Inflammatory macrophage treated with lipopolysaccharide for 4 hours (primary cell): ENCODE measurements at places on chromosomes 16 and 17.

- DNase-seq: no peak
Observed at GRCh38 chr16:14098081-14098480, 27.0 kb downstream of the MRTFB start.

DNA sequence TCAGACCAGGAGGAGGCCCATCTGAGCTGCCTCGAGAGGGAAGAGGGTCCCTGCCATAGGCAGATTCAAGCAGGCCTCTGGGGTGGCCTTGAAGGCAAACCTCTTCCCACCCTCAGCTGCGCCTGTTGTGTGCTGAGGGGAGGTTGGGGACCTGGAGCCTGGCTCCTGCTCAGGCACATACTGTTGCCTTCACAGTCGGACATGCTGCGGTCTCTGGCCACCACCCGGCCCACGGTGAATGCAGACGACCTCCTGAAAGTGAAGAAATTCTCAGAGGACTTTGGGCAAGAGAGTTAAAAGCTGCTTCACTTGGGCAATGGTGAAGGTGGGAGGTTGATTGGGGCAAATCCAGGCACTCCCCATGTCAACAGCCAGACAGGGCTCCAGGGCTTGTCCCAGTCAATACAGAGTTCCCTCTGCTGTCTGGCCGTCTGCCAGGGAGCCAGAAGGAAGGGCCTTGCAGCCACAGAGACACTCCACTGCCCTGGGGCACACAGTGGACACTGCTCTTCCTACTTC lies 6.3 kb downstream of the PDF start:
- peak; percentile 22 for DNase-seq

GRCh38 chr16:4115949-4116318 lies 308 bp downstream of the ADCY9 start:
- no peak for DNase-seq

- no peak for DNase-seq
Observed at GRCh38 chr17:36817483-36818048, 119.7 kb upstream of the LHX1 start.

DNA sequence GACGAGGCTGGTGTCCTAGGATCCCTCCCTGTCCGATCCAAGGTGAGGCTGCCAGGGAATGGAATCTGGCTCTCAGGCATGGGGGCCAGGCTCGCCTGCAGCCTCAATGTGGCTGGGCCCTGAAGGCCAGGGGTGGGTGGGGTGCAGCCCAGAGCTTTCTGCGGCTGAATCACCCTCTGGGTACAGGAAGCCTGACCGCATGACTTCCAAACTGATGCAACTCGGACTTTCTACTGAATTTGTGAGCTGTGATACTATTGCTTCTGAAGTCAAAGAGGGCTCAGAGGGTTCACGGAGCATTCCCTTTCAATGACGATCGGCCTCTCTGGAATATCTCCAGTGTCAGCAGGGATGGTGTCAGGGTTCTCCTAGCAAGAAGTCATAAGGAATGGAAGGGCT lies 123.7 kb downstream of the METRNL start:
- DNase-seq: peak; percentile 96

DNA sequence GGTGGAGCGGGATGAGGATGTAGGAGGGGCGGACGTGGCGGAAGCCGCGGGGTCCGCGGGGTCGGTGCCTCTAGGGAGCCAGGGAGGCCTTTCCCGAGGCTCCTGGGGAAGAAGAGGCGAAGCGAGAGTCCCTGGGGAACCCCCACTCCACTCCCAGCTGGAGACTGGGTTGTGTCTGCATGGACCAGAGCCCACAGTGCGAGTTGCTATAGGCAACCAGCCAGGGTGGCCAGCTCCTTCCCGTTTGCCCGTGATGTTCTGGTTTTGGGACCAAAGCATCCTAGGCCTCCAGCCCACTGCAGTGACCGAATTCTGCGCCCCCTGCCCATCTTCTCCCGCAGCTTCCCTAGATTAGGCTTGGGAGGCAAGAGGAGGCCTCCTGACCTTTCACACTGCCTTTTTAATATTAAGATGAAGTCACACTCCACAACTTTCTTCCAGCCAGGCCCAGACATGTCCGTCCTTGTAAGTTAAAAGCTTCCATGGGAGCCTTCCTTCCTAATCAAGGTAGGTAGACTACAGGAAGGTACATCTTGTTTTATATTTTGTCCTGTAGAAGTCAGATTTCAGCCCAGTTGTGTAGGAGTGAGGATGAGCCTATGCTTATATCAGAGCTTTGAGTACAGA lies 469 bp downstream of the AMZ2 start:
- DNase-seq: peak; percentile 70

DNA sequence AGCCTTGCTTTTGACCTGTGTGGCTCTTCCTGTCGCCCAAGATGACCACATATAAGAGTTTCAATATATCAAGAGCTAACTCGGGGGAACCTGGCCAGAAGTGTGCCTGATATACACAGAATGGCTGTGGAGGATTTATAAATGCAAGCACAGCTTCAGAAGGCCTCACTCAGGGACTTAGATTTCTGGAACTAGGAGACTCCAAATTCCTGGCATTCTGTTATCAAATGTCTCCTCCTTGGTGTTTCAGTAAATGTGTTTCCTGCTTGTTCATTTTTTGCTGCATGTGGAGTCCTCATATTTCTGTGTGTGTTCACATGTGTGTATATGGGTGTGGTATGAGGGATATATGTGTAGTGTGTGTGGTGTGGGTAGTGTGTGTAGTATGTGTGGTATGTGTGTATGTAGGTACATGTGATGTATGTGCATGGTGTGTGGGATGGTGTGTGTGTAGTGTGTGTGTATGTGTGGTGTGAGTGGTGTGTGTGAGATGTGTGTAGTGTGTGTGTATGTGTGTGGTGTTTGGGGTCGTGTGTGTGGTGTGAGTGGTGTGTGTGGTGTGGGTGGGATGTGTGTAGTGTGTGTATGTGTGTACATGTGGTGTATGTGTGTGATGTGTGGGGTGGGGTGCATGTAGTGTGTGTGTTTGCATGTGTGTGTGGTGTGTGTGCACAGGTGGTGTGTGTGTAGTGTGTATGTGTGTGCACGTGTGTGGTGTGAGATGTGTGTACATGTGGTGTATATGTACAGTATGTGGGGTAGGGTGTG lies 981 bp upstream of the CD300H start:
- DNase-seq: no peak

GRCh38 chr16:67181346-67181745 lies 2.4 kb downstream of the MATCAP1 start:
- no peak for DNase-seq

- DNase-seq: no peak
Observed at GRCh38 chr16:49547448-49547847, 173.8 kb downstream of the C16orf78 start.
